Stimulated activated naive CD8-positive, alpha-beta T cell treated with anti-CD3 and anti-CD28 coated beads, Interleukin-15, amount 100 ng/mL, for 72 hours (primary cell): ENCODE measurements at places on chromosomes 12 and 14.
A peak's percentile ranks its signal among the peaks of the same experiment; 100 is the strongest.

- DNase-seq: peak; percentile 78
These were observed 3.7 kb upstream of the SETD1B start for GRCh38 chr12:121799842-121800693.

DNA sequence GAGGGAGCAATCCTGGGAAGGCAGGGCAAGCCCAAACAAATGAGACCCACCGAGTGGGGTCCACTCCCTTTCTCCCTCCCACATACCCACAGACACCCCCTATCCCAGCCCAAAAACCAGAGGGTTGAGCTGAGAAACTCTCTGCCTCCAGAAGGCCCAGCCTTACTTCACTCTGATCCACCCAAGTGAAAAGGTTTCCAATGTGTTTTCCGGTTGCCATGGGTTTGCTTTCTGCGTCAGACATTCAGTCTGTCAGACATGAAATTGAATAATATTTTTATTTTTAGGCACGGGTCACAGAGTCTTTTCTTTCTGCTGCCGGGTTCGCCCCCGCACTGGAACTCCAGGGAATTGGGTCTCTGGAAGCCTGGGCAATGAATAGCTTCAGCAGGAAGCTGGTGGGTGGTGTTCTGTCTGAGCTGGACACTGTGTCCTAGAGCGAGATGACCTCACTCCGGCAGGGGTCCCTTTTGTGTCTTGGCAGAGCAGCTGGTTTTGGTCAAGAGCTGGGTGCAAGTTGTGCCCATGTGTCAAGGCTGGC lies 69.8 kb upstream of the CLMN start:
- DNase-seq: no peak

DNA sequence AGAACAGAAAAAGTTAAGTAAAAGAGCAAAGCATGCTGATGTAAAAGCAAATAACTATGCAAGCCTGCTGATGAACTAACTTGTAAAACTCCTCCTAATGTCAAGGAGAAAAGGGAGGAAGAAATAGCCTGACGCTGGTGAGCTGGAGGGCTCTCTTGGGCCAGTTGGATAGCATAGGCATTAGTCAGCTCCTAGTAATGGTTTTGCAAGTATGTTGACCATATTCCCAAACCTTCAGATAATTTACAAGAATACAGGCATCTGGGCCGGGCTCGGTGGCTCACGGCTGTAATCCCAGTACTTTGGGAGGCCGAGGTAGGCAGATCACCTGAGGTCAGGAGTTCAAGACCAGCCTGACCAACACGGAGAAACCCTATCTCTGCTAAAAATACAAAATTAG lies 871.4 kb downstream of the C12orf50 start:
- no peak for DNase-seq

DNA sequence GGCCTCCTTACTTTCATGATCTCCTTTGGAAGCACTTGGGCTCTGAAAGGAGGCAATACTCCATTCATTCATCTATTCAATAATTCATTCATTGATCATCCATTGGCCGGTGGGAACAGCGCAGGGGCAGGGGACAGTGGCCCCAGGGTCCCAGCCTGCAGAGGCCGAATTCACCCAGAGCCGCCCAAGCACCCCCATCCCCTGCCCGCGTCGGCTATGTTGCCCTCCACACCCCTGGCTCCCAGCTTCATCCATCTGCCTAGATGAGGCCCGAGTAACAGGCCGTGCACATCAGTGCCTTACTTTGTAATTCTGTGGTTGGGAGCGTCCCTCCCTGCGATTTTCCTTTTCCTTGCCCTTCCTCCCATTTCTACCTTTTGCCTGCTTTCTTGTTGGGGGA lies 3.2 kb downstream of the AMN start:
- no peak for DNase-seq

DNA sequence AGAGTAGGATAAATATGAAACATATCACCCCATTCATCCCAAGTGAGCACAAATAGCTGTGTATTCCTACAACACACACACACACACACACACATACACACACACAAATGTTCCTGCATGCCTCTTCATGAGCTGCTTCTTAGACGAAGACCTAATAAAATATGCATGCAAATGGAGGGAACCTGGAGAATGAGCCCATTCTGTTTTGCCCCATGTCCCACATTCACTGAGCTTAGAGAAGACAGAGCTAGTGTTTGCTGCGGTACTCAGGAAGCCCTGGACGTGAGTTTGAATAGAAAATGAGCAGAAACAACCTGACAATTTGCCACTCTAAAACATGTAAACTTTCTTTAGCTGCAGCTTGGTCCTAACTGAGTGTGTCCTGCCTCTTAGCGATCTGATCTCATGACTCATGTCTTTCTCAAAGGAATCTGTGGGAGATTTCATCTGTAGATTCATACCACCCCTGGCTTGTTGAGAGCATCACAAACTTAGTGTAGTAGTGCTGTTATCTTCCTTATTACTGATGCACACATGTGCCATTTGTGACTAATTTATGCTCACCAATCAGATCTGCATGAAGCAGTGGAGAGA lies 86.8 kb downstream of the ITPR2 start:
- DNase-seq: no peak

DNA sequence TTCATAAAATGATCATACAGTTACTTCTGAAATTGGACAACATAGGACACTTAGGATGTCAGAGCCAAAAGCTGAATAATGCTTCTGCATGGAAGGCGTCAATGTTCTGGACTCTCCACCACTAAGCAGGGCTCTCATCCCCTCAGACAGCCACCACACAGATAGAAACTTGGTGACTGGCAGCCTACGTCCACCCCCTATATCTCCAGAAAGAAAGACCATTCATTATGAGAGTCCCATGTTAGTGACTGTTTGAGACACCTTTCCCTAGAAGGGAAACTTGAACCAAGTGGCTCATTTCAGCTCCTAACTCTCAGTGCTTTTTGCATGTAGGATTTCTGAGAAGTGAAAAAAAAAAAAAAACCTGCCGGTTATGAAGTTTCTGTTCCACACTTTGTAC lies 251.0 kb upstream of the FKBP4 start:
- no peak for DNase-seq

DNA sequence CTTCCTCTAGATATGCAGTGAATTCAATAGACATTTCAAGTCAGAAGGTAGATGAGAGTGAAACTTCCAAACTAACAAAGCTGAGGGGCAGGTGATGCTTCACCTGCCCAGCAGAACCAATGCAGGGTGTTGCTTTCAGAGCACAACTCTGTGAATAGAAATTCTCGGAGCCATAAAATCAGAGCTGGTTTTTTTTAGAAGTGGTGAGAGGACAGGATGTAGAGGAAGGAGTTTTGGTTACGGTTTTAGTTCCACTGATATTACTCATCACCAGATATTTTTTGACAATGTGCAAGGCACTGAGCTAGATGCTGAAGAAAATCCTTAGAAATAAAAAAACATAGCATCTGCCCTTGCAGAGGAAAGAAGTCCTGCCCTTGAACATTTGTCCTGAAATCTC lies 62.2 kb downstream of the BMP4 start:
- no peak for DNase-seq

DNA sequence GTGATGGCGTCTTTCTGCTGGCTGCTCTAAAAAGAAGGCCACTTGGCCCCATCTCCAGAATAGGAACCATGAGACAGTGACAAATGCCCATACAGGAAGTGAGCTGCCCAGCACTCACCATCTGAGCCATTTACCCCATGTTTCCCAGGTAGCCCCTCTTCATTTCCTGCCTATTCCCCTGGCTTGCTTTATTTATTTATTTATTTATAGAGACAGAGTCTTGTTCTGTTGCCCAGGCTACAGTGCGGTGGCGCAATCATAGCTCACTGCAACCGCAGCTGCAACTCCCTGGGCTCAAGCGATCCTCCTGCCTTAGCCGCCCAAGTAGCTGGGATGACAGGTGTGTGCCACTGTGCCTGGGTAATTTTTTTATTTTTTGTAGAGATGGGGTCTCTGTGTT lies 71.2 kb downstream of the RIN3 start:
- DNase-seq: no peak

DNA sequence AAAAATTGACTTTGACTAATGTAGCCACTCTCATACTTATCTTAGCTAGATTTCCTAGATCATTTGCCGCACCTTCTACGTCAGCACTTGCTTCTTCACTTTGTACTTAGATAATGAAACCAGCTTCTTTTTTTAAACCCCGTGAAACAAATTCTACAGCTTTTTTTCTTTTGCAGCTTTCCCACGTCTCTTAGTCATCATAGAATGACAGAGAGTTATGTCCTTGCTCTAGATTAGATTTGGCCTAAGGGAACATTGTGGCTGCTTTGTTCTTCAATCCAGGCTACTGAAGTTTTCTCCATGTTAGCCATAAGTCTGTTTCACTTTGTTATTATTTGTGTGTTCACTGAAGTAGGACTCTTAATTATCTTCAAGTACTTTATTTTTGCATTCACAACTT lies 94.9 kb downstream of the SLCO1A2 start:
- no peak for DNase-seq
